ENCODE measurements at places on chromosomes 7 and 10.

- no peak for DNase-seq
Observed at GRCh38 chr10:16186564-16186963, 250.2 kb upstream of the PTER start.

- DNase-seq, result no peak
Observed at GRCh38 chr10:4043897-4044665, 259.1 kb upstream of the KLF6 start.

- no peak for DNase-seq
Observed at GRCh38 chr10:15306735-15307280, 64.3 kb downstream of the FAM171A1 start.

- DNase-seq, result no peak
Observed at GRCh38 chr10:52455098-52455497, 141.0 kb downstream of the DKK1 start.

- no peak for DNase-seq
Observed at GRCh38 chr7:44541028-44541869, at the start of gene NPC1L1. TSS of gene NPC1L1 (minus strand) at chr7:44541330. CDS start at chr7:44541259, 71 bp downstream.

GRCh38 chr10:62631241-62631640, 173.3 kb upstream of the ADO start:
- no peak for DNase-seq
